ENCODE measurements at places on chromosomes 2 and 18.

DNA sequence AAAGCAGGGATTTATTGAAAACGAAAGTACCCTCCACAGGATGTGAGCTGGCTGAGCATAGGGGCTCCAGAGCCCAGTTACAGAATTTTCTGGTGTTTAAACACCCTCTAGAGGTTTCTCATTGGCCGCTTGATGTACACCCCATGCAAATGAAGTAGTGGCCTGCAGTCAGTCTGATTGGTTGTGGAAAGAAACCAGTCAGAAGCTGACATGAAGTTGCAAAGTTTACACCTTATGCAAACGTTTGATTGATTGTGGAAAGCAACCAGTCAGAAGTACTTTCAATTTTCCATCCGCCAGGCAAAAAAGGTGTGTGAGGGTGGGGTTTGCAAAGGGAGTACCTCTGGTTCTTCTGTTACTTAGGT lies 62.3 kb downstream of the VWA3B start:
- DNase-seq = peak; percentile 46

- DNase-seq = no peak
Measured at GRCh38 chr2:143289025-143289424, 159.8 kb downstream of the ARHGAP15 start.

GRCh38 chr2:216932863-216933548 lies 73.1 kb upstream of the TNP1 start:
- DNase-seq = no peak

DNA sequence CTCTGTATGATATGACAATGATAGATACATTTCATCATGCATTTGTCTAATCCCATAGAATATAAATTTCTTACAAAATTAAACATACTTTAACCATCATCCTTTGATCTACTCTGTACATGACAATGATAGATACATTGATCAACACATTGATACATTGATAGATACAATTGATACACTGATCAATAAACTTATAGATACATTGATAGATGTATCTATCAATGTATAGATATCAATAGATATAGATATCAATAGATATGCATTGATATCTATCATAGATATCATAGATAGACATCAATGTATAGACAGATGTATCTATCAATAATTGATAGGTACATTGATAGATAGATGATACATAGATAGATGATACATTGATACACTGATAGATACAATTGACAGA lies 105.4 kb downstream of the DYM start:
- DNase-seq = no peak

- DNase-seq = peak; percentile 32
Measured at GRCh38 chr18:55038162-55038561, 78.9 kb upstream of the CCDC68 start.

DNA sequence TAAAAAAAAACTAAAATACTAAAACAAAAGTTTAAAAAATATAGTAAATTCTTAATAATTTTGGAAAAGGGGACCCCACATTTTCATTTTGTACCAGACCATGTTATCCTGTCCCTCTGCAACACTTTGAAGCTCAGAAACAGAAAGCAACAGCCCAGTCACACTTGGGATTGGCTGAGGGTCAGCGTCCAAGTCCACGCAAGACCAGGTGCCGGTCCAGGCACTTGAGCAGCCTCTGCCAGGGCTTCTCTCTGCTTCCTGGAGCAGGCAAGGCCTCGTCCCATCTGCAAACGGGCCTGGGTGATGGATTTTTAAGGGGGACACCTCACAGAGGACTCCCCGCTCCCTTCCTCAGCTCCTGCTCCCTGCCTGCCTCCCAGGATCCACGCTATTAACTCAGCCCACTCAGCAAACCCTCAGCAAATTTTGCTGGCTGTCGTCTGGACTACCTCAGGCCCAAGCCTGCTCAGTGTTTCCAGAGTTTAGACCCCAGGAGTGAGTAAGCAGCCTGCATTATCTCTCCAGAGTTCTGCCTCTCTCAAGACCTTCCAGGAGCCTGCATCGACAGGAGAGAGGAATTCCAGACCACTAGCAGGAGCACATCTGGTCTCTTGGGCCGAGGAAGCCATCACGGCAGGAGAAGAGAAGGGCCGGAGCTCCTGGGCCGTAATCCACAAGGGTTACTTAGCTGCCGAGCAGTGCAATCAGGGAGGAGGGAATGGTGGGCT lies 88.7 kb upstream of the STPG4 start:
- no peak for DNase-seq

- no peak for DNase-seq
Measured at GRCh38 chr2:238601433-238602222, 174.9 kb downstream of the ASB1 start.

GRCh38 chr2:65528241-65528574 lies 95.8 kb upstream of the SPRED2 start:
- DNase-seq = peak; percentile 8

GRCh38 chr2:43169099-43169945 lies 57.1 kb downstream of the ZFP36L2 start:
- DNase-seq = peak; percentile 90

- no peak for DNase-seq
Measured at GRCh38 chr18:60698901-60699300, 326.3 kb upstream of the MC4R start.

DNA sequence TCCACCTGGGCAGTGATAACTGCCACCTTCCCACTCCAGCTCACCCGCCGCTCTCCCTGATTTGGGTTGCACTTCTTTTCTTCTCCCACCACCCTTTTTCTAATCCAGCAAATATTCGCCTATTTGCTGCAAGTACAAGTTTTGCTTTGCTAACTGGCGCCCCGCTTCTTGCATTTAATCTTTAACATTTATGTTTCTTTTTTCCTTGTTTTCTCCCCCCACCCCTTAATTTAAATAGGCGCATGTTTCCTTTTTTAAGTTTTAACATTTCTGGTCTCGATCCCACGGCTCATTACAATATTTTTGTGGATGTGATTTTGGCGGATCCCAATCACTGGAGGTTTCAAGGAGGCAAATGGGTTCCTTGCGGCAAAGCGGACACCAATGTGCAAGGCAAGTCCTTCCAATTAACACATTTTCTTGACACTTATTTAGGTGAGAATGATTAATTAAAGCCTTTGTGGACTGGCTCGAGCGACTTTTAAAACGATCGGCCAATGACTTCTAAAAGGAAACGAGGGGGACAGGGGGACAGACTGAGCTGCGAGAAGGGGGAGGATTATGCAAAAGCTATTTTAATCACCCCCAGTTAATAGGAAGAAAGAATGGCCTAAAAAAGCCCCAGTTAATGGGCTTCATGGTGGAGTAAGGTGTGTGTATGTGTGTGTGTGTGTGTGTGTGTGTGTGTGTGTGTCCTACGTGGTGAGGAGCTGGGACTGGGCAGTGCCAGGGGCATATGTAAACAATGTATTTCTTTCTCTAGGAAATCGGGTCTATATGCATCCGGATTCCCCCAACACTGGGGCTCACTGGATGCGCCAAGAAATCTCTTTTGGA lies 1.6 kb downstream of the TBR1 start:
- DNase-seq = no peak

DNA sequence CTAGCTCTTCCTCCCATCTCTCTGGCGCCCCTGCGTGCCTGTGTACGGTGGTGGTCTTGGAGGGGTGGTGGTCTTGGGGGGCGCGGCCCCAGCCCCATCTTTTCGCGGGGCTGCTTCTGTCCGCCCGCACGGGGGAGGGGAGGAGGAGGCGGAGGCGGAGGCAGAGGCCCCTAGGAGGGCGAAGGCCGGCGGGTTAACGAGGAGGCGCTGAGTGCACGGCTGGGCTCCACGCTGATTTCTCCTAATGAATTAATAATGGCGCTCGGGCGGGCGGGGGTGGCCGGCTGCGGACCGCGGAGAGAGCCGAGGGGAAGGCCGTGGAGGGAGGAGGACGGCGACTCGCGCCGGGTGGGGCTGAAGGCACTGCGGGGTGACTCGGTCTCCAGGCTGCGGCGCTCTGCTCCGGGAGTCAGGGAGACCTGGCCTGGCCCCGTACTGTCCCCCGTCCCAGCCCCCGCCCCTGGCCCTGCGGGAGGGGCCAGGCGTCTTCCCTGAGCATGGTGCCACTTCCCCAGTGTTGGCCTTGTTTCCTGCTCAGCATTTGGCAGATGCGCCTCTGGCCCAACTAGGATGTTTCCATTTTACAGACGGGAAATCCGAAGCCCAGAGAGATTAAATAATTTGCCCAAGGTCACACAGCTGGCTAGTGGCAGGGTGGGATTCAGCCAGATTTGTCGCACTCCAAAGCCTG lies 6.0 kb downstream of the GAREM2 start:
- DNase-seq = peak; percentile 13

DNA sequence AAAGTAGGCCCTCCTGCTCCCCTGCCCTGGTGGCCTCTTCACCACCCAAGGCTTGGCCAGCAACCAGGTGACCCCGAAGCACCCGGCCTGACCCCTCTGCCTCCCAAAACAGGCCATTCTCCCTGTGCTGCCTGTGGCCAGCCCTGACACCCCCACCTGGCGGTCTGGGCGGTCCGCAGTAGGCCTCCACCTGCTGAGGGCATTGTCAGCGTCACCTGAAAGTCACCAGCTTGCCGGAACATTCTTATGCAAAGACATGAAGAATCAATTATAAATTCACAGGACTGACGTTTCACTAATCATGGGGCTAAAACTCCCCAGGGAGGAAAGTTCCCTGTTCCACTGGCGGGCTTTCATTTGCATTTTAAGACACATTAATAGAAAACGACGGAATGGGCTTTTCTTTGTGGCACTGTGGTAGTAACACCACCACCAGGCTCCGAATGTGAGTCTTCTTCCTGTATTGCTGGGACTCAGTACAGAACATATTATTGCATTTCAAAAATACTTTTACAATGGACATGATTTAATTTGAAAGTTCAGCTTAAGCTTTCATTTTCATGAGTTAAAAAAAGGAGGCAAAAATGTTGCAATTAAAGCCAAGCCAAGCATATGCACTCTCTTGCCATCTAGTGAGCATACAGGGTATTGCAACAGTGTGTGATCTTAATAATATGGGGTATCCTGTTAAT lies 57.4 kb downstream of the ADI1 start:
- DNase-seq = peak; percentile 55

GRCh38 chr2:96233880-96234316 lies 25.3 kb upstream of the STARD7 start:
- no peak for DNase-seq

DNA sequence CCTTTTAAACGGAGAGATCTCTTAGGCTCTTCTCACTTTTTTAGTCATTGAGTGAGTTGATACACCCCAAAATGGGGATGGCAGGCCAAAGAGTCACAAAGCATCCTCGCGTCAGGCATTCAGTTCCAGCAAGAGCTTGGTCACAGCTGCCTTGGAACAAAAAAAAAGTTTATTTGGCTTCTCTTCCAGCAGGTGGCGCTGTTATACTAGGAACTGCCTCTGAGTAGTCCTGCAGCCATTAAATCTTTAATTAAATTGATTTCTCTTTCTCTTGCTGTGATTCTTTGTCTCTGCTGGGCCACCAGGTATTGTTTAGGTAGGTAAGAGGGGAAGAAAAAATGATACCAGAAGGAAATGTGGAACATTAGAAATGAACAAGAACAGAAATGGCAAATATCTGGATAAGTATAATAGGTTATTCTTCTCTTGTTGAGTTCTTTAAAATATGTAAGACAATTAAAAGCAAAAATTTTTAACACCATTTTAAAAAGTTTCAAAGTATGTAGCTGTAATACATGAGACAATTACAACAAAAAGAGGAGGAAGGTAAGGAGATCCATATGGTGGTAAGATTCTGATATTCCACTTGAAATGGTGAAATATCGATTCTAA lies 175.1 kb downstream of the GALNT1 start:
- DNase-seq = peak; percentile 65

GRCh38 chr2:78245394-78246135 lies 723.4 kb upstream of the LRRTM4 start:
- no peak for DNase-seq

DNA sequence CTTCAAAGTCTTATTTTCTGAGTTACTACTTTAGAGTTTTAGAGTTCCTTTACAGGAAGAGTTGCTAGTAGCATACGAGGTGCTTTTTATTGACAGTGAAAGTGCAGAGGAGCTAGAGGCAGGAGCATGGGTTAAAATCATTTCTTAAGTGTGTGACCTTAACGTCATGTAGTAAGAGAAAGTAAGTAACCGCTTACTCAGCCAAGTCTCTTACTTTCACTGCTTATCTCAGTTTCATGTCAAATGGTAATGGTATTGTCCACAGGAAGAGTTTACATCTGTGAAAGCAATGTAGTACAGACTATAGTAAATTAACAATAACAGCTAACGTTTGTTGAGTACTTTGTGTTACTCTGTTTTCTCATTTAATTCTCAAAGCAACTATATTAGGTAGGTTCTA lies 12.6 kb downstream of the NDUFAF7 start:
- DNase-seq = no peak

DNA sequence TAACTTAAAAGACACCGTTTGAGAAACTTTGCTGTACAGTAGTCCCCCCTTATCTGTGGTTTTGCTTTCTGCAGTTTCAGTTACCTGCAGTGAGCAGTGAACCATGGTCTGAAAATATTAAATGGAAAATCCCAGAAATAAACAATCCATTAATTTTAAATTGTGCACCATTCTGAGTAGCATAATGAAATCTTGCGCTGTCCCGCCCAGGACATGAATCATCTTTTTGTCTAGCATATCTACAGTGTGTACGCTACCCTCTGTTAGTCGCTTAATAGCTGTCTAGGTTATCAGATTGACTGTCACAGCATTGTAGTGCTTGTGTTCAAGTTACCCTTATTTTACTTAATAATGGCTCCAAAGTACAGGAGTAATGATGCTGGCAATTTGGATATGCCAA lies 6.1 kb downstream of the ARPC2 start:
- peak; percentile 17 for DNase-seq

DNA sequence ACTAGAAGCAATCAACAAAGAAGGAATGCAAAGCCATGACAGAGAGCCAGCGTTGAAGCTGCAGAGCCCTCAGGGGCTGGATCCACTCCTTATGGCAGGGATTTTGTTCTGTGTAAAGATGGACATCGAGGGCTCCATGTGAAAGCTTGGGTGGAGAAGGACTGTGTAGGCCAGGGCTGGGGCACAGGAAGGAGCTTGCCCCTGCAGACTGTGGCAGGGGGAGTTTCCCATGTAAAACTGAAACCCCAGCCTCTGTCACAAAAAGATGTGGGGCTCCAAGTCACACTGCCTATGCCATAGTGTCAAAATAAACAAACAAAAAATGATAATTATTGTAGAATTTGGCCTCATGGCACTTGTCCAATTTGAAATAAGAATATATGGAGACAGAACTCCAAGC lies 408.7 kb upstream of the HS6ST1 start:
- DNase-seq = no peak

- DNase-seq = no peak
Measured at GRCh38 chr18:49572611-49573345, 10.9 kb downstream of the LIPG start.
